Fibroblast of skin of back (primary cell): ENCODE measurements at places on chromosomes 3 and 15.
A peak's percentile ranks its signal among the peaks of the same experiment; 100 is the strongest.

- no peak for DNase-seq
Measured at GRCh38 chr15:73950479-73950830, 24.2 kb downstream of the LOXL1 start.

- DNase-seq: no peak
Measured at GRCh38 chr3:64048631-64049061, 25.4 kb upstream of the PSMD6 start.

GRCh38 chr3:46609944-46610722 lies 2.2 kb upstream of the FAM240A start:
- DNase-seq: no peak

DNA sequence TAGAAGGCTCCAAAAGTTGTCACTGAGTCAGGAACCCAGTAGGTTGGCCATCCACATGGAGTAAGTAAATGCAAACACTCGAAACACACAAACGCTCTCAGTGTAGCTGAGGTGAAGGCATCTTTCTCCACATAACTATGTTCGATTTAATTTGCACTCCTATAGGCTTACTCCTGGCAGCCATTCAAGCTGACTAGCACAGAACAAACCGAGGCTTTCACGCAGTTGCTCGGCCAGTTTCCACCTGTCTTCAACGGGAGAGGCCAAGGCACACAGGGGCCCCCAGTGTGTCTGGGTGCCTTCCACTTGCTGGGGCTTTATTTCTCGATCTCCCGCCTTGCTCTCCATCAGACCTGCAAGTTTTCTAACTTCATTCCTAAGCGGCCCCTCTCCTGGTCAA lies 18.9 kb downstream of the RGMA start:
- no peak for DNase-seq

DNA sequence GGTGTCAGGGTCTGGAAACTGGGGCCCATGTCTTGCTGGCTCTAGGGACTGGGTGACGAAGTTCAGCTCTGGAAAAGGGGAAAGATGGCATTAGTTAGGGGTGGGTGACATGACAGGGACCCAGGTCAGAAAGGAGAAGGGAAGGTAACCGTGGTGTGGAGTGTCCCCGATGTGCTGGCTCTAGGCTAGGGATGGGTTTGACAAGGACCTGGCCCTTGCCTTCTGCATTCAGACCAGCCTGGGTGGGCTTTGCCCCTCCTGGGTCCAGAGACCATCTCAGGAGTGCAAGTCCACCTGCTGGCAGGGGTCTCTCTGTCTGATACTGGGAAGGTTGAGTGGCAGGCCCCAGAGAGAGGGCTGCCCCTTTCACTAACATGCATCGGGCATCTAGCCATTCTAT lies 28.7 kb upstream of the ATP2B2 start:
- DNase-seq: no peak

DNA sequence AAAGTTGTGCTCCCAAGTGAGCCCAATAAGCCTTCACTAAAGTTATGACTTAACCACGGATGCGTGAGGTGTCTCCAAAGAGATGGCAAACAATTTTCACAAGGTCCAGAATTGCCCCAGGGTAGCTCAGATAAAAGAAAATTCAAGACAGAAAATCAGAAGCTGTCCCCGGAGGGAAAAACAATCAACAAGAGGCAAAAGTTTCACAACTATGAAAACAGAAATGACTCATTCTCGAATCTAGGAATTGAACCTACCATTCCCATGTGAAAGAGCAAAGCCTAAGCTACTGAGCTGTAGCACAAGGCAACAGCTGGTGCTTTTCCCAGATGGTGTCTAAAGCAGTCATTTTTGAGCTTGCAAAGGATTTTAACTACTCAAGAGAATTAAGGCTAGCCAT lies 33.5 kb upstream of the MKRN3 start:
- DNase-seq: no peak

DNA sequence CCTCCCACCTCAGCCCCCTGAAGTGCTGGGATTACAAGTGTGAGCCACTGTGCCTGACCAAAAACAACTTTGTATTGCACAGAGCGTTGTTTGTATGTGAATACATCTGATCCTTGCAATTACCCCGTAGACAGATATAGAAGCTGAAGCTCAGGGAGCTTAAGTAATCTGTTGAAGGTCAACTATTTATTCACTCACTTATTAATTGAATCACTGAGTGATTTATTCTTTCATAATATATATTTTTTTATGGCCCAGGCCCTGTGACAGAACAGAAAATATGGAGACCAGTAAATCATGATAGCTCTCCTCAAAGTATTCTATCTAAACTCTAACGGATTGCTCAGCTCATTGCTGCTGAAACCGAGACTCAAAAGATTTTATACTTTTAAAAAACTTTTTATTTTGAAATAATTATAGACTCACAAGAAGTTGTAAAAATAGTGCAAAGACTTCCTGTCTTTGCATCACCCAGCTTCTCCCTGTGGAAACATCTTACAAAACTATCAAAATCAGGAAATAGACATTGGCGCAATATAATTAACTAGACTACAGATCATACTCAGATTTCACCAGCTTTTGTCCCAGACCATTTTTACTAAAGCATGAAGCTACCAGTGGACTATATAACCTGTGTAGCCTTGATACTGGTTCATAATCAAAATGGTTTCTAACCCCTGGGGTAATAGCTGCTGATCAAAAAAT lies 466.1 kb downstream of the PDCD6IP start:
- no peak for DNase-seq

- DNase-seq: peak; percentile 60
Measured at GRCh38 chr15:51621936-51622603, 501 bp downstream of the DMXL2 start.

DNA sequence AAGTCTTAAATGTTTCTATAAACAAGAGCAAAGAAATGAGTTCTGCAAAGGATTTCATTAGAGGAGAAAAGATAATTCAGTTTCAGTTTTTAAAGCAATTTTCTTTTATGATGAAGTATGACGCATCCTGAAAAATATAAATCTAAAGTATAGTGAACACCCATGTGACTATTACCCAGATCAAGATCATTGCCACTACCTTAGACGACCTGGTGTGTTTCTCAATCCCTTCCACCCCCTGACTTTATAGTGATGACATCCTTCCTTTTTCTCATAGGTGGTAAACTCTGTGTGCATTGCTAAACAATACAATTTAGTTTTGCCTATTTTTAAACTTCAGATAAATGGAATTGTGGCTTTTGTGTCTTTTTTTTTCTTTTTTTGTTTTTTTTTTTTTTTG lies 8.4 kb downstream of the STT3B start:
- no peak for DNase-seq

DNA sequence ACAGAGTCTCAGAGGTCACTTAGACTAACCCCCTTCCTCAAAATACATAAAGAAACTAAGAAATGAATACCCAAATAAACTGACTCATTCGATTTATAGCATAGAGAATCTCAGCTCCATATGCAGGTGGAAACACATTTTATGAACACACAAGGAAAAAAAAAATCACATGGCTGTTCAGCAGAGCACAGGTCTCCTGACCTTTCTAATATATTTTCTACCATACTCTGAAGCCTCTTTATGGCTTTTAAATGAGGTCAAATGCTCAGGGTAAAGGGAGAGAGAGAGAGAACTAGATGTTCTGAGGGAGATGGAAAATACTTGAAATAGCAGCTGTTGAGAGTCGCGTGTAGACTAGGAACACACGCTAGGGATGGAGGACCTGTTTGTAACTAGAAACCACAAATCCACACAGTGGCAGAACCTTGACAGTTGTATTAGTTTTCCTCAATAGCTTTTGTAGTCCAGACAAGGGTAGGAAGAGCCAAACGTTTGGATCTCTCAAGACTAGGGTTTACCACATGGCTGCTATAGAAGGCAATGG lies 165.3 kb downstream of the FMN1 start:
- no peak for DNase-seq

DNA sequence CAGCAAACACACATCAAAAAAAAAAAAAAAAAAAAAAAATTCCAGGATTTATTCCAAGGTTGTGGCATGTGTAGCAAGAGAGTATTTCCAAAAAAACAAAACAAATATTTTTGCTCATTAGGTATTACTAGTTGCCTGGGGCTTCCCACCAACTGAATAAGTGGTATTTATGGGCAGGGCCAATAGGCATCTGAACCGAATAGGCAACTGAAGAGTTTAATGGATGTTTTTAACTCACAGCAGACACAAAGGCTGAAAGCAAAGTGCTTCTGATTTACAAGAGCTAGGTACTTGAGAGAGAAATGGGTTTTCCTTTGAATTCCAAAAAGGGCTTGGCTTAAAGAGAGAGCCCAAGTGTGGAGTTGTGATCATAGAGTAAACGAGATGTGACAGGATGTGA lies 21.4 kb downstream of the EIF4E3 start:
- DNase-seq: no peak

DNA sequence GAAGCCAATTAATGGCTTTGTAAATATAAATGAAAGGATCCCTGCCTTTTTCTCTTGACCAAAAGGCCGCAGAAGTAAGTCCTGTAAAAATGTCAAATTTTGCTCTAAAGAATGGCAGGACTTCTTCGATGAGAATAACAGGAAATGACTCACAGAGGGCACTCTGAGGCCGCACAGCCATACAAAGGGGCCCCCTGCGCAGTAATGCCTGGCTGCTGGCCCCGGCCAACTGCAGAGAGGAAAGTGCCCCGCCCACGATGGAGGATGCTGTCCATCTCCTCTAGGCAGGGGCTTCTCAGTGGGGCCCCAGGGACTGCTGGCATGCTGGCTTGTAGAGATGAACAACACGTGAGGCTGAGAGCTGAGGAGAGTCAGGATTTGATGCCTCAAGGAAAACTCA lies 18.1 kb upstream of the SCN10A start:
- peak; percentile 94 for DNase-seq

- DNase-seq: no peak
Measured at GRCh38 chr15:85401108-85401774, 20.8 kb downstream of the AKAP13 start.
